ENCODE measurements at places on chromosomes 16 and 17.
A peak's percentile ranks its signal among the peaks of the same experiment; 100 is the strongest.

GRCh38 chr17:56976941-56977608 is 856 bp upstream of the SCPEP1 start:
- no peak for DNase-seq

GRCh38 chr17:81298325-81298990 is 3.4 kb upstream of the SLC38A10 start:
- DNase-seq = no peak

GRCh38 chr17:82839617-82840292 is at the start of gene ZNF750:
Gene ZNF750, minus strand, starts transcription at chr17:82840022. Its CDS starts 7,568 bp downstream, at chr17:82832454.
- no peak for DNase-seq

DNA sequence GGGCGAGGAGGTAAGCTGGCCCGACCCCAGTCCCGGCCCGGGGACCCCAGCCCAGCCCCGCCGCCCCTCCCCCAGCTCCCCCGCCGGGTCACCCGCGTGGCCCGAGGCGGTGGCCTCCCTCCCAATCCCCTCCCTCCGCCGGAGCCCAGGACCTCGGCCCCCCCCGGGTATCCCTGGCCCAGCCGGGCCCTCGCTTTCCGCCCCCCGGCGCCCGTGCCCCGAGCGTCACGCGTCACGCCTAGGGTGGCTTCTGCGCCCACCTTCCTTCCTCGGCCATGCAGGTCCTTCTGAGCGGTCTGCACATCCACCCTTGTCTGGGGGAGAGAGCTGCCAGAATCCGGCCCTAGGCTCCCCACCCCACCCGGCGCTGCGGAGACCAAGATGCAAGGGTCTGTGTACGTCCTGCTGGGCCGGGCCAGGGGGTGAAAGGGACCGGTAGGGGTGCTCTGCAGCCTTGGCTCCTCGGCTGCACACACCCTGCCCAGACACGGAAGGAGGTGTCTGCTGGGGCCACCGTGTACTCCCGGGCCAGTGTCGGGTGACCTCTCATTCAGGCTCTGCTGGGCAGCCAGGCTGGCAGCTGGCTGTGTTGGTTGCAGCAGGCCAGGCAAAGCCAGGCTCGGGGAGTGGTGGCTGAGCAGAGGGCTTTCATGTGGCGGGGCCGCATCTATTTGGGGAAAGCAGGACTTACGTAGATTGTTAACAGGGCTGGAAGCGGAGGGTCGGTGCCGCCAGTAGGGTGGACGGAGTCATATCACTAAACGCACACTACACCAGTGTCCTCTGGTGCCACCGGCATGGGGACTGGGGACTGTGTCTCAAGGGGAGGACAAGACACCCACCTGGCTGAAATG is 754 bp downstream of the RAB11FIP4 start:
- DNase-seq = no peak

DNA sequence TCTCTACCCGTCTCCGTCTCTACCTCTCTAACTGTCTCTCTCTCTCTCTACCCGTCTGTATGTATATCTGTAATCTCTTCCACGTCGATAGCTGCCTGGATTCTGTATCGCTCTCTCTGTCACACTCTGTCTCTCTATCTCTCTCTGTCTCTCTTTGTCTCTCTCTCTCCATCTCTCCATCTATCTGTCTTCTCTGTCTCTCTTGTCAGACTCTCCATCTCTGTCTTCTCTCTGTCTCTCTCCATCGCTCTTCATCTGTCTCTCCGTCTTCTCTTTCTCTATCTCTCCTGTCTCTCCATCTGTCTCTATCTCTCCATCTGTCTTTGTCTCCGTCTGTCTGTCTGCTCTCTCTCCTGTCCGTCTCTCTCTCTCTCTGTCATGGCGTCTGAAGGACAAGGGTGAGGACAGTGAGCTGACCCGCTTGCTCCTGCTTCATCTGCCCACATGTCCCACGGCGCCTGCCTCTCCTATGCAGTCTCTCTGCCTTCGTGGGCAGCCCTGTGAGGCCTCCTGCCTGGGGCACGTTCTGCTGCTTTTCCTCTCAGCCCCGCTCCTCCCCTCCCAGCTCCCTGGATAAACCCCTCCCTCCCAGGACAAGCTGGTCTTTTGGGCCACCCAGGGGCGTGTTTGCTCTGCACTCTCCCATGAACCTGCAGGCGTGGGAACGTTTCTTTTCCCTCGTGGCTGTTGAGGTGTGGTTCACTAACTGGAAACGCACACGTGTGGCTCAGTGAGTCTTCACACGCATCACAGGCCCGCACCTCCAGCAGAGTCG is 18.9 kb downstream of the ACSF3 start:
- DNase-seq = no peak

- DNase-seq = no peak
These were observed 4.8 kb downstream of the DHODH start for GRCh38 chr16:72013389-72013788.

- DNase-seq = peak; percentile 48
These were observed 967 bp upstream of the CDH15 start for GRCh38 chr16:89170346-89171215.

DNA sequence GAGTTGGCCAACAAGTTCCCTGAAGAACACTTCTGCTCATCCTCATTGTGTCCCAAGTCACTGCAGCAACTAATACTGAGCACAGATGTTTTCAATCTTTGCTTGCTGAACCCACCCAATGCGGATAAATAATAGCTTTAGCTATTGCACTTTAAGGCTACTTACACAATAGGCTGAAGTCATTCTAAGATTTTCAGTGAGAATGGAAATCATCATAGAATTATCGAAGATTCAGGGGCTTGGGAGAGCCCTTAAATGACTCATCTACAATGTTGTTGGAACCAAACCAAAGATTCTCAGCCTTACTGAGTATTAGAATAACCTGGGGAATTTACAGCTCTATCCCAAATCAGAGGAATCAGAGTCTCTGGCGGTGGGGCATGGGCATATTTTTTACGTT is 51.2 kb downstream of the SYCE1L start:
- no peak for DNase-seq

DNA sequence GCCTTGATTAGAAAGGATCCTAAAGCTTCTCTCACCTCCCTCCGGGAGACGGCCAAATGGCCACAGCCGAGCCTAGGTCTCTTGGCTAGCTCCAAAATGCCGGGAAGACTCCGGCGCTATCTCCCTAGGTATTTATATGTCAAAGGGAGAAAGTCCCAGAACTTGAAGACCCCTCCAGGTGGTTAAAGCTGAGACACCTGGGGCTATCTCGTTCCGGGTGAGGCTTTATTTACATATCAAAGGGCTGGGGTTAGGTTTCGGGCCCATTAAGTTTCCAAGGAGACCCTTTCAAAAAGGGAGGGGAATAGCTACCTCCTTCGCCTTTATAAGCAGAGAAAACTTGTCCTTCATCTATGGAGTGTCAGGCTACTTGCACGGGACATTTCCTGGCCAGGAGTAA is 70.9 kb upstream of the KIFC3 start:
- no peak for DNase-seq

DNA sequence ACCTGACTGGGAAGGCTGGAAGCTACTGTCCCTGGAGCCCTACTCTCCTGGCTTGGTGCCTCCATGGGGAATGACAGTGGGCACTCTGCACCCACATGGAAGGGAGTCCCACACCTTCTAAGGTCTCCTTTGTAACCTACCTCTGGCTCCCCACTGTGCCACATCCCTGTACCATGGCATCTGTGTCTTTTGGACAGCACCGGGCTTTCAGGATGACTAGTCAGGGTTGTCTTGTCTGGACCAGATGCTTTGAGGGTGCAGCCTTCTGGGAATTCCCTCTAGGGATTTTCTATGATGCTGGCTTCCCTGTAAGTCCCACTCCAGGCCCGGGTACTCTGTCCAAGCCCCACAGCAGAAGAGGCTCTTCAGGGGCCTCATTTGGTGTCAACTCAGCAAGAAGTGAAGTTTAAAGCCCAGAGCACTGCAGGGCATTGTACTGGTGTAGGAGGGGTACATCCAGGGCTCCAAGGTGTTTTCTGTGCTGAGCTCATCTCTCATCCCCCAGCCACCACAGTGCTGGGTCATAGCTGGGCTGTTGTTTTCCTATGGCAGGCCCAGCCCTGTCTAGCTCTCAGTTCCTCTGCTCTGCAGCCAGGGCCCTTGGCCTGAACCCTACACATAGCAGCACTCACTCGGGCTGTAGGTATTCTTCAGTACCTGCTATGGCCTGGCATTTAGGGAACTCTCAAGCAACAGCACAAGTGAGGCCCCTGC is 255.3 kb downstream of the CPPED1 start:
- no peak for DNase-seq

DNA sequence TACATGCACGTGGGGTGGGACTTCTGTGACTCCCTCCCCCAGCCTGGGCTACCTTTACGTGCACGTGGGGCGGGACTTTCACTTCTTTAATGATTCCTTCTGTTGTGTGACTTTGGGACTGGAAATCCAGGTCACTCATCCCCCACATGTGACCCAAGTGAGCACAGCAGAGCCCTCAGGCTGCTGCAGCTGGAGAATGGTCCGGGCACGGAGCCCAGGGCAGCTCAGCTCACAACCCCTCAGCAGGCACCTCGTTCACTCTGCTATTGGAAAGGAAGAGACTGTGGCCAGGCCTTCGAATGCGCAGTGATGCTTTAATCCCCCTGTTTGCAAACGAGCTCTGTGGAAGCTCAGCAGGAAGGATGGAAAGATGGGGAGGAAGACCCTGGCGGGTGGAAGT is 14.7 kb downstream of the DBNDD1 start:
- no peak for DNase-seq

DNA sequence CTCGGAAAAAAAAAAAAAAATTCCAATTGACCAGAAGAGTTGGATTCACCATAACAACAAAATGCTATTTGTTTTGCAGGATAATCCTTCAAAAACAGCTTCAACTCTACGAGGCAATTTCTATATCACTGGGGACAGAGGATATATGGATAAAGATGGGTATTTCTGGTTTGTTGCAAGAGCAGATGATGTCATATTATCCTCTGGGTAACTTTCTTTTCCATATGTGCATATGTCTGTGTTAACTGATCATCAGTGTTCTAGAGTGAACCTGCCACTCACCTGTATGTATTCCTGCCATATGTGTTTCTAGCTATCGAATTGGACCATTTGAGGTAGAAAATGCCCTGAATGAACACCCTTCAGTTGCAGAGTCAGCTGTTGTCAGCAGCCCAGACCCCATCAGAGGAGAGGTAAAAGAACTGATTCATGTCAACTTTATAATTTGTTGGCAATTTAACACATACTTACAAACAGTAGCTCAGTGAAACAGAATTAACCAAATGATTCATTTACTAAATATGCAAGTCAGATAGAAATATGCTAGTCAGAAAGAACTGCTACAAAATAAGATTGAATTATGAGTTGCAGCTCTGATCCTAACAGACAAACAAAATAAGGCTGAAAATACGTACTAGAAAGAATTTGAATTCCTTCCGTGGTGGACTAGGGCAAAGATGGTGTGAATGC is 14.2 kb downstream of the ERI2 start:
- no peak for DNase-seq

- no peak for DNase-seq
These were observed 61.9 kb downstream of the OMG start for GRCh38 chr17:31235110-31235509.

GRCh38 chr16:89853306-89853993 is 19.9 kb upstream of the TCF25 start:
- DNase-seq = no peak

All from femur (tissue), 1 donor.